Stomach (tissue), 19 donors: ENCODE measurements at places on chromosomes 3 and 15.

- no peak for DNase-seq
These were observed 76.7 kb upstream of the P3H2 start for GRCh38 chr3:190197346-190197763.

- peak; percentile 67 for DNase-seq
These were observed 45.0 kb downstream of the ESYT3 start for GRCh38 chr3:138479438-138479863.

DNA sequence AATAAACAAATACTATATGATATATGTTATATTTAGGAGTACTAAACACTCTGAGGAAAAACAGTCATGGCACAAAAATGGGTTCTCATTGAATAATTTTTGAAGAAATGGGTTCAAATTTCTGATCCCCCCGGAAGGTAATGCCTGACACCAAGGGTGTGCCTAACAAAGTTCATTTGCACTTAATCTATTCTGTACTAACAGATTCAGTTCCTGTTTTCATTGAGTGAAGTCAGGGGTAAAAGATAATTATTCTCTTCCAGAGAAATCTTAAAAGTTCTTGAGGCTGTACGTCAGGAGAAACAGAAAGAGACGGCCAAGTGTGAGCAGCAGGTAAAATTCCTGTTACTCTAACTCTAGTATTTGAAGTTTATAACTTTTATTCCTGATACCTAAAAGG, 34.5 kb upstream of the TMEM42 start:
- no peak for DNase-seq

DNA sequence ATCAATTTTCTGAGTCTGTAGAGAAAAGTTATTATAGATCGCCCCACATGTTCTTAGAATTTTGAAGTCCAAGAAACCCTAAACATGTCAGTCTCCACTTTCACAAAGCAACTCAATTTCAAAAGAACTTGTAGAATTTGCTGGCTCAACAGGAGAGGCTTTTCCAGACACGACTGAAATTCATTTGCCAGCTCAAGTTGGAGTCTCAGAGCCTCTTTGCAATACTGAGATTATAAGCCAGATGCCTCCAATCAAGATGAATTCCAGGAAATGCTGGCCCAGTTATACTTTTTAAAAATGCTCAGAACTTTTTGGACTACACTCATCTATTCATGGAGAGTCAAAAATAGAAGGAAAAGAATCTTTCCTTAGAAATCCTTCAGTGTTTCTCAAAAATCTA, 56.9 kb upstream of the NLGN1 start:
- DNase-seq: peak; percentile 33

GRCh38 chr3:152327203-152327602, 58.5 kb downstream of the MBNL1 start:
- DNase-seq: no peak

DNA sequence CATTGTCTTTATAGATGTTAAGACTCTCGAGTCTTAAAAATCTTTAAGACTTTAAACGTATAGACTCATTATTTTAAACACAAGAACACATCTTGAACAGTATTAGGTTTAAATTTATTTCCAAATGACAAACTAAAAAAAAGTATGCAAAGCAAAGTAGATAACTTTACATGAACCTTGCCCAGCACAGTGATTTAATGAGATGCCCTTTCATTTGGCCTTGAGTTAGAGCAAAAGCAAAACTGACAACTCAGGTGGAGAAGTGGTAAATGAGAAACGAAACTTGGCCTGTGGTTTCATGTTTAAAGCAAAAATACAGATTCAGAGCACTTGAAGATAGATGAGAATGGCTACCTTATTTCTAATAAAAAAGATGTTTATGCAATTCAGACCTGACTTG, 8.6 kb downstream of the GPR15 start:
- DNase-seq: no peak

- DNase-seq: no peak
These were observed 237.8 kb upstream of the GADL1 start for GRCh38 chr3:31132132-31132769.

GRCh38 chr3:194330160-194330559, 21.0 kb downstream of the CPN2 start:
- DNase-seq: no peak

- no peak for DNase-seq
These were observed 175.1 kb upstream of the KBTBD8 start for GRCh38 chr3:66823009-66823397.

DNA sequence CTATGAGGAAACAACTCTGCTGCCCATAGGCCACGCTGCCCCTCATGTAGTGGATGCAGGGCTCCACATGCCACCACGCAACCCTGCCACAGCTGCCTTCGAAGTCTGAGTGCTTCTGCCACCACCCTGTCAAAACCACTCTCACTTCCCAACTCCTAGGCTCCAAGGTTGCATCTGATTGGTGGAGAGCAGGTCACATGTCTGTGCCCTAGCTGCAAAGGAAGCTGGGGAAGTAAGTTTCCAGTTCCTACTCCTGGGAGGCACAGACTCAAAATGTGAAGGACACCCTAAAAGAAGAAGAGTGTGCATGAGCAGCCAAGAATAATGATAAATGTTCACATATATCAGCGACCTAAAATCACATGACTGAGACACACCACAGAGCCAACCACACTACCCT, 31.9 kb upstream of the TICRR start:
- DNase-seq: no peak

- DNase-seq: no peak
These were observed 39.4 kb upstream of the FRMD4B start for GRCh38 chr3:69425249-69425648.

DNA sequence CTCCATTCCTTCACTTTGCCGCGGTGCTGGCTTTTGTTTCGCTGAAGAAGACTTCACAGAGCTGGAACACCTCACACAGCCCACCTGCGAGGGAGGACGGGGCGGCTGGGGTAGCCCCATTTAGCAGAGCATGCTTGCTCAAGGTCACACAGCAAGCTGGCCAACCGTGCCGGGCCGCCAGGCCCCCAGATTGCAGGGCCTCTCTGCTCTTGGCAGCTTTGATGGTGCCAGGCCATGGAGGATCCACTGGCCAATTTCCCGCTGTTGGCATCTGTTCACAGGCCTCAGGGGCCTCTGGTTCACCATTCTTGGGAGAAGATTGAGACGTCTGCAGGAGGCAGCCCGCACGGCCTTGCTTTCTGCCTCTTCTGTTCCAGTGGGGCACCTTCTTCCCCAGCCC, 77.9 kb upstream of the LINGO1 start:
- DNase-seq: no peak

DNA sequence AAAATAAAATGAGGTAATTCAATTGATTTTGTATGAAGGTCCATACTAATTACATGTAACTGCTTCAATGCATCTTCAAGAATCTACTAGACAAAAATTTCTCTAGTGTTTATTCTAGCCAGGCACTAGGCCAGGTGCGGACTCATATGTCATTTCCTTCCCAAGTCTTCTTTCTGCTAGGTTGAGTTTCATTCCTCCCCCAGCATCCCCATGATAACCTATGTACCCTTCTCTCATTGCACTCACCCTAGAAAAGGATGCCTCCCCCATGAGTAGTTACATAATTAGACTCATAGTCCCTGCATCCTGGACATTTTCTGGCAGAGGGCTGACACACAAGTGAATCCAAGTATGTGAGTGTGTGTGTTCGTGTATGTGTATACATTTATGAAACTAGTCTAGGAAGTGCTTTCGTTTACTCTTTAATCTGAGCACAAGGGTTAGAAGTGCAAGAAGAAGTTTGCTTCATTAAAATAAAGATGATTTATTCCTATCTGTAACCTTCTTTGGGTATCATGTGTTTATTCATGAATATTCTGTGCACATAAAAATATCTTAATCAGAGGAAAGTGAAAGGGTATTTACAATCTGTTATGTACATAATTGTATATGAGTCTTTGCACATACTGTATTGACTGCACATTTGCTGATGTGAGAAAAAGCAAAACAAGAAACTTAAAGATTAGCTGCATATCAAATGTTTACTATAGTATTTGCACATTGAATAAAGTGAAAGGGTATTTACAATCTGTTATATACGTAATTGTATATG, 585.6 kb upstream of the ZNF717 start:
- no peak for DNase-seq

DNA sequence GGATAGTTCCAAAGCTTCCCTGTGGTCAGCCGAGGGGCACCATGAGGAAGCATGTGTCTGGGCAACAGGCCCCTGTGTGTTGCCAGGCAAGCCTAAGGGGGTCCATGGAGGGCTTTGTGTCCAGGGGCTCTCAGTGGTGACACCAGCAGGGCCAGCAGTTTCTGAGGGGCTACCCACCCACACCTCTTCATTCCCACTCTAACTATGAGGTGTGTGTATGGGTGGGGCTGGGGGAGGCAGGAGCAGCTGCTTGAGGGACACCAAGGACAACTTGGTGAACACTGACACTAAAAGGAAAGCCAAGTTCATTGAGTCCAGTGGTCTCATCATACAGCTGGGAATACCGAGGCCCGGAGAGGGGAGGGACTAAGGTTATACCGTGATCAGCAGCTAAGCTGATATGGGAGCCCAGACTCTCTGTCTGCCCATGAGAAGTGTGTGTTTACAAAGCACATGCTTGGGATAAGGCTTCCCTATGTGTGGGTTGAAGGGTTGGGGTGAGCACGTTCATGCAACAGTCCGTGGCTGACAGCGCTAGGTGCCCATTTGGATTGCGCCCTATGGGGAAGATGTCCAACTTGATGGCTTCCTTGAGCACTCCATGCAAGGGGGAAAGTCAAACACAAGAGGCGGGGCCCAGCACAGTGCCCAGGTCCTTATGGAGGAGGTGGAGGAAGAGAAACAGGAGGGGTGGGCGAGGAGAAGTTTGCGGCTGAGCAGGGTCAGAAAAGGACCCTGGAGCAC, 34.8 kb upstream of the CHRNB4 start:
- no peak for DNase-seq
